ENCODE measurements at places on chromosomes 13 and 19. TPM values are rescaled to one million over a fixed set of nuclear protein-coding genes. Genes with fewer than 3 reads are reported as not detected.

Gene BORA
- 23.7 TPM for total RNA-seq

Gene UBE2L5
- 0.25 TPM for total RNA-seq

Gene VSTM1
- total RNA-seq: not detected

Gene FXYD1
- total RNA-seq: 1.4 TPM

Gene TSEN34
- 15.8 TPM for total RNA-seq

All from activated naive CD4-positive, alpha-beta T cell treated with anti-CD3 and anti-CD28 coated beads, Interleukin-2, amount 50 U/mL, for 72 hours (primary cell).